Fibroblast of skin of abdomen (primary cell): ENCODE measurements at places on chromosomes 7 and 10.

- DNase-seq: no peak
Measured at GRCh38 chr7:148218603-148219002, 372.0 kb upstream of the C7orf33 start.

- DNase-seq: no peak
Measured at GRCh38 chr7:51265066-51265907, 51.3 kb downstream of the COBL start.

GRCh38 chr10:47054974-47055373 is 143.7 kb downstream of the PTPN20 start:
- DNase-seq: no peak

GRCh38 chr7:128856001-128856718 is 6.5 kb upstream of the ATP6V1F start:
- DNase-seq: no peak

GRCh38 chr7:155999631-156000489 is 187.6 kb upstream of the SHH start:
- no peak for DNase-seq

DNA sequence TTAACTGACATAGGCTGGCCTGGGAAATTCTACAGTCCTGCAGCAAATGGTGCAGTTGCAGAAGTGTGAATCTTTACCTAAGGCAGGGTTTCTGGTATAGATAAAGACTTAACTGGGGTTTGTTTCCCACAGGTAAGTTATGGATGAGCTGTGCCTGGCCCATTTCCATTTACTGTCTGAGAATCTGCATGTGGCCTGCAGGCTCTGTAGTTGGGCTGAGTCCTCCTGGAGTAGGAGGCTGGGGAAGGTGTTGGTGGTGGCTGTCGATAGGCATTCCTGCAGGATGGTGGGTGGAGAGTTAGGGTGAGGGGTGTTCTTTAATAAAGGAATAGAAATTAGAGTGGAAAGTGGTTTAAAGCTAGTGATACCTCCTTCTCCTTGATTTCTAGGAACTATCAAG is 193.5 kb downstream of the AUTS2 start:
- DNase-seq: no peak
